ENCODE measurements at places on chromosomes 12 and 14.

DNA sequence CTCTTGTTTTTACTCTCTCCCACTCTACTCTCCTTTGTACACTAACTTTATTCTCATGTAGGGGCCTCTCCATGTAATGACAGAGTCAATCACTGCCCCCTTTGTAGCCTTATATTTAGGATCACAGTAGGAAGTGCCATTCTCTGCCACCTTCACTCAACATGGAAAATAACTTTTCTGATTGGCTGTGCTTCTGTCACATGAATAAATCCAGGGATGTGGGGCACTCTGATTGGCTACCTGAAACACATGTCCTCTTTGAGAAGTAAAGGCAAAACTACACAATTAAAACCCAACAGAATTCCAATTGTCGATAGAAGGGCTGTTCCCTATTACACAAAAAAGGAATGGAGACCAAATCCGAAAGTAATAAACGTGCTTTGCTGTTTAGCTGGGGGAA is at the start of gene RNASE9:
RNASE9 (minus strand) TSS at position 87 of the 400 bp plus-strand sequence.
- no peak for DNase-seq

GRCh38 chr14:101082436-101083384 is 179.2 kb upstream of the RTL1 start:
- DNase-seq, result no peak

DNA sequence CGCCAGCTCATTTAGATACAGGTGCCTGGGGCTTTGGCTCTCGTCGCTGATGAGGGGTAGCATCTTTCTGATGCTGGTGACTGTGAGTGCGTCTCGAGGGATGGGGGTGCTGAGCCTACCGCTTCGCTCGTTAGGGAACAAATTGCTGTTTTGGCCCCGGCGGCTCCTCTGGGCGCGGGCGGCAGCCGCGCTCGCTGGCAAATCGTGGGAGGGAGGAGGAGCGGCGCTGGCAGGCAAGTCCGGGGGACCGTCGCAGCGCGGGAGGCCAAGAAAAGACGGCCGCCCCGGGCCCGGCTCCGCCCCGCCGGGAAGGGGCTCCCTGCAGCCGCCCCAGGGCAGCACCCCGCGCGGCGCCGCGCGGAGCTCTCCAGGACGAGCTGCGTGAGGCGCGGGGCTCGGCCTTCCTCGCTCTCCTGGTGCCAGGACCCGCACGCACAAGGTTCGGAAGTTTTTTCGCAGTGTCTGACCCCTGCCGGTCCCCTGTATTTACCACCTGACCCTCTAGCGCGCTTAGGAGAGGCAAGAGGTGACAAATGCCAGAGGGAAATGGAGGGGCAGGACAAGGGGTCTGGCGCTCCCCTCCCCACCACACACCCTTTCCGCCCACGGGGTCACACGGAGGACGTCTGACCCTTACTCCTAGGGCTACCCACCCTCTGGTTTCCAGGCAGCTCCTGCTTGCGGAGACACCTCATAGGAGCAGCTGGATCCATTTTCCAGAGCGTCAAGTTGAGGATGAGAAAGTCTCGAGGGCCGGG is 899 bp upstream of the KCNH3 start:
- DNase-seq, result no peak

- DNase-seq, result no peak
Measured at GRCh38 chr14:94366146-94366915, 22.1 kb downstream of the SERPINA1 start.

GRCh38 chr12:3091038-3091319 is 13.8 kb downstream of the TSPAN9 start:
- DNase-seq, result no peak

GRCh38 chr14:88823968-88824313 is 510 bp upstream of the TTC8 start:
- DNase-seq, result no peak

- DNase-seq, result no peak
Measured at GRCh38 chr12:111359231-111359913, 9.5 kb downstream of the PHETA1 start.

DNA sequence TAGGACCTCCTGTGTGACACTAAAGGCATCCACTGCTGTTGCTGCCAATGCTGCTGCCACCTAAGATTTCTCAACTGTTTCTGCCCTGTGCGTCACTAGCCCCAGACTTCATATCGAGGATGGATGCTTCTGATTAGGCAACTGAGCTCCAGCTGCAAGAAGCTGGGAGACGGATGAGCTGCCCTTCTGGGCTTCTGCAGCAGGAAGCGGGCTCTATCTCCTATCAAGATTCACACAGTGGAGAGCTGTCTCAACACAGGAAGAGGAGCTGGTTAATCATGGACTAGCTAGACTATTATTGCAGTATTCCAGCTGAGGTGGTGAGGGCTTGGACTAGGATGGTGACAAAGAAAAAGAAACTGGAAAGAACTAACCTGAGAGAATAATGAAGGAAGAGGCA is 59.2 kb upstream of the PELI2 start:
- no peak for DNase-seq

DNA sequence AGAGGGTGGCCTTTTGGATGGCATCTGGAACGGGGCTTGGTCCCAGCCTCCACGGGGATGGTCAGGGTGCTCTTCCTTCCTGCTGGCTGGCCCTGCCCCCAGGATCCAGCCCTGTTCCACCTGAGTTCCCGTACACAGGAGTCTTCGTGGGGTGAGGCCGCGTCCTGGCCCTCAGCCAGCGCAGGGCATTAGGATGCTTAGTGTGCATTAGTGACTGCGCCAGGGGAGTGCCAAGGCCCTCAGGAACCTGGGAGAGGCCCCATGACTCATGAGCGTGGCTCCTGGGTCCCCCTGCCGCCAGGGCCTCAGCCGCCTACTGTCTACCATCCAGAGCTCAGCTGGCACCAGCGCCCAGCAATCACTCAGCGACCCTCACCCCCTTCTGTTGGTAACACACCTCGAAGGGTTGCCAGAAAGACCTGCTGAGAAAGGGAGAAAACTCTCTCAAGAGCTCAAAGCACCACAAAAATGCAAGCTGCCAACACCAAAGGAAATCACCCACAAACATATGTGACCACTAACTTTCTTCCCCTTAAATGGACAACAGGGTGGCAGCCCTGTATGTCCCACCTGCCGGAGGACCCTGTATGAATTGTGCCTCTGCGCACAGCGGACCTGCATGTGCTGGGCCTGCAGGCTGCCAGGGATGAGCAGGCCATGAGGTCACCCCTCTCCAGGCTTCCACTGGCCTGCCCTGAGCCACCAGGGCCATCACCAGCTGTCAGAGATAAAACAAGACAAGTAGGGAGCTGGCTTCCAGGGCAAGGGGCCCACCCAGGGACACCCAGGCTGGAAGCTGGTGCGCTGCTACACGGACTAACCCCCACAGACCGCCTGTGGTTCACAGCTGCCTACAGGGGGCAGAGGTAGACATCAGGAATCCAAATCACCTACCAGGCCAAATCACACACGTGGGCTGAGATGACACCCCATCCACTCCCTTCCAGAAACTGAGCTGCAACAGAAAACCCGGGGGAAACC is 28.7 kb downstream of the CCDC85C start:
- DNase-seq, result no peak

- DNase-seq, result no peak
Measured at GRCh38 chr12:50571786-50572185, 67.0 kb downstream of the DIP2B start.

DNA sequence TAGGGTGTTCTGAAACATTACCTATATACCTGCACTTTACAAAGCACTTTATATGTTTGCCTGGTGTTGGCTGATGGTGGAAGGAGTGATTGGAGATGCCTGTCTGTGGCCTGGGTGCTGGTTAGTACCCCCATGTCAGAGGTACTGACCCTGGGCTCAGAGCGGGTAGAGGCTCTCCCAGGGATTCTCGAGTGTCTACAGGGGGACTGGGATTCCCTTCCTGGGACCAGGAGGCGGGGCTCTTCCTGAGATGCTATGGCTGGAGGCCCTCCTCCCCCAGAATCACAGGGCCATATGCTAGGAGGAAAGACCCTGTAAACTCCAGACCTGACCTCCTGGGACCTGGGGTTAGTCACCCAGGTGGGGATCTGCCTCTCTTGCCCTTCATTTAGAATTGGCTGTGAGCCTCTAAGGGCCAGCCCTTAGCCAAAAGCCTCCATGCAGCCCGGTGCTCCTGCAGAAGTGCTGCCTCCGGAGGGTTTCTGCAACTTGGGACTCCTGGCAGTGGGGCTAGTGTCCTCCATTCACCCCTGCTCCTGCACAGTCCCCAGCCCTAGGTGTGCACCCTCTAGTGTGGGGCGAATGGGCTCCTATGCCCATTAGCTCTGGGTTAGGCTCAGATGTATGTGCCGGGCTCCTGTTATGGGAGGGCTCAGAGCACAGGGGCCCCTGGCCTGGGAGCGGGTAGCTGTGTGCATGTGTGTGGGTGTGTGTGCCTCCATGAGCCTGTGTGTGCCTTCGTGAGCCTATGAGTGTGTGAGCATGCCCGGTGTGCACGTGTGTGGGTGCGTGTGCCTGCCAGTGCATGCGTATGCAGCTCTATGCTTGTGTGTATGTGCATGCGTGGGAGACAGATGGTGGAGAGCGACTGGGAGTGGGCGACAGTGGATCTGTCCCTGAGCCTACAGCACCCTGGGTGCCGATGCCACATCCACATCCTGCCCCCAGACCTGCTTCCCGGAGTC is 36.6 kb downstream of the RTL1 start:
- peak; percentile 20 for DNase-seq

DNA sequence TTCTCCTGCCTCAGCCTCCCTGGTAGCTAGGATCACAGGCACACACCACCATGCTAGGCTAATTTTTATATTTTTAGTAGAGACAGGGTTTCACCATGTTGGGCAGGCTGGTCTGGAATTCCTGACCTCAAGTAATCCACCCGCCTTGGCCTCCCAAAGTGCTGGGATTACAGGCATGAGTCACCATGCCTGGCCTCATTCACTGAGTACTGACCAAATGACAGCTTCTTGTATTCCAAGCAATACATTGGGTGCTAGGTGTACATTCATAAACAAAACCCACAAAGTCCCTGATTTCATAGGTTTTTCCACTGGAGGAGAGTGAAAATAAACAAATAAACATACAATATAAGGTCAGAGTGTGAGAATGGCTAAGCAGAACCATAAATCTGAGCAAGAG is 136.3 kb downstream of the HELB start:
- no peak for DNase-seq

DNA sequence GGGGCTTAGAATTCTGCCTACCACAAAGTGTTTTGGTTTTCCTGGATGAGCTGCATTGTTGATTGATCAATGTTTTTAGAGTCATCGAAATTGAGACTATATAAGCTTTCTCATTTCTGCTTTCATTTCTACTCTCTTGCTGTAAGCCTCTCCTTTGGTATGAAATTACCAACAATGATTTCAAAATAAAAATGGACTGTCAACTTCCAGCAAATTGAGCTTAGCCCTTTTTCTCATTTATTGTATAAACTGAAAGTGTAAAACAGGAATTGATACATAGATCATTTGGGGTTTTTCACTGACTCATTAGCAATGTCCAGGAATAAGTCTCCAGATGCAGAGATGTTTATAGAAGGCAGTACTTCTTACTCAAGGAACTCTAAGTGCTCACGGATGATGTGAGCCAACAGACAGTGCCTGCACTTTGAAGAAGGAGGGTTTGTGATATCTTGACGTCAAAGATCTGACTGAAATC is 20.0 kb upstream of the PCNX1 start:
- no peak for DNase-seq

DNA sequence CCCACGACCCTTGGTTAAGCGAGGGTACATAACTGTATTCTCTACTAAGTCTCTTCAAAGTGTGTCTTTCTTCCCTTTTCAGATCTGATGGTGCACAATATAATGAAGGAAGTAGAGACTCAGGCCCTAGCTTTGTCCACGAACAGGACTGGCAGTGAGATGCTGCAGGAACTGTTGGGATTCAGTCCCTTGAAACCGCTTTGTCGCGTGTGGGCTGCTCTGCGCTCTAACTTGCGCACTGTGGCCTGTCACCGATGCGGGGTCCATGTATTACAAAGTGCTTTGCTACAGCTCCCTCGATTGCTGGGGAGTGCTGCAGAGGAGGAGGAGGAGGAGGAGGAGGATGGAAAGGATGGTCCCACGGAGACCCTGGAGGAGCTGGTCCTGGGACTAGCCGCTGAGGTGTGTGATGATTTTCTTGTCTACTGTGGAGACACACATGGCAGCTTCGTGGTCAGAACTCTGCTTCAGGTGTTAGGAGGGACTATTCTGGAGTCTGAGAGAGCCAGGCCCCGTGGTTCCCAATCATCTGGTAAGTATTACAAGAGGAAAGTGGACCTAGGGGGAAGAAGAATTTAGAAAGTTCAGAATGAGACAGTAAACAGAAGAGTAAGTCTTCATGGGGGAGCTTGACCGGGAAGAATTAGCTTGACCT is 803 bp downstream of the NOP9 start:
- DNase-seq, result no peak

GRCh38 chr14:91778217-91778616 is 46.3 kb upstream of the CATSPERB start:
- no peak for DNase-seq

DNA sequence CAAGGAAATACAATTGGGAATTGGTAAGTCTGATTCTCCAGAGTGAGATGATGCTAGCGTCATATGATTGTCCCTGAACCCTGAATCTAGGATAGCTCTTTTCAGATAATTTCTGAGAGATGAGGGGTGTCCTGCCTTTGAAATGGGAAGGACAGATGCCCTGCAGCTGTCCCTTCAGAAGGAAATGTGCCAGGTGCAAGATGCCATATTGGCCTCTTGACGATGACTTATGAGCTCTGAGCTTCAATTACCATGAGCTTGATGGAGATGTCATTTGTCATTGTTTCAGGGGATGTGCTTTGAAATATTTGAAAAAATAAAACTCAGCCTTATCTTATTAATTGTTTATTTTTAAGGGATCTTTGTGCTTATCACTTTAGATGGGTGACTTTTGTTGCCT is 185.1 kb downstream of the DACT1 start:
- DNase-seq, result no peak

GRCh38 chr12:53596920-53597363 is 29.2 kb downstream of the ATF7 start:
- no peak for DNase-seq

DNA sequence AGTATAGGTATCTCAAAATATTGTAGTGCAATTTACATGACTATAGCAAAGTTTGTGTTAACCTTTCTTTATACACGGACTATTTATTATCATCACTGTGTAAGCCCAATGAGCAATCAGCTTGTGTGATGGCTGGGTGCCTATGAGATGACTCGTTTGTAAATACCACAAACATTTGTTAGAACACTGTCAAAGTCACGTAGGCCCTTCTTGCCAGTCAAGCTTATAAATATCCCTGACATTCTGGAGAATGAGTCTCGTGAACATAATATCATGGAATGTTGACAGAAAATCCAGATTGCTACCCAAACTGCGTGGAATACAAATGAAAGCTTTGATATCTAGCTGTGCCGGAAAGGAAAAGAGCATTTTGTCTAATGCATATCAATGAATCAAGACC is 648.3 kb upstream of the MDGA2 start:
- DNase-seq, result no peak

- no peak for DNase-seq
Measured at GRCh38 chr12:5873281-5873919, 71.7 kb downstream of the ANO2 start.

GRCh38 chr12:49868952-49869815 is 26.3 kb upstream of the BCDIN3D start:
- no peak for DNase-seq

GRCh38 chr12:71664411-71665089 is 449 bp downstream of the THAP2 start:
- no peak for DNase-seq
